ENCODE measurements at places on chromosomes 2 and 18. TPM values are rescaled to one million over a fixed set of nuclear protein-coding genes. Genes with fewer than 3 reads are reported as not detected.

GRCh38 chr2:240434728-240435456 lies 571 bp upstream of the GPC1 start:
- DNase-seq, result peak; percentile 95

DNA sequence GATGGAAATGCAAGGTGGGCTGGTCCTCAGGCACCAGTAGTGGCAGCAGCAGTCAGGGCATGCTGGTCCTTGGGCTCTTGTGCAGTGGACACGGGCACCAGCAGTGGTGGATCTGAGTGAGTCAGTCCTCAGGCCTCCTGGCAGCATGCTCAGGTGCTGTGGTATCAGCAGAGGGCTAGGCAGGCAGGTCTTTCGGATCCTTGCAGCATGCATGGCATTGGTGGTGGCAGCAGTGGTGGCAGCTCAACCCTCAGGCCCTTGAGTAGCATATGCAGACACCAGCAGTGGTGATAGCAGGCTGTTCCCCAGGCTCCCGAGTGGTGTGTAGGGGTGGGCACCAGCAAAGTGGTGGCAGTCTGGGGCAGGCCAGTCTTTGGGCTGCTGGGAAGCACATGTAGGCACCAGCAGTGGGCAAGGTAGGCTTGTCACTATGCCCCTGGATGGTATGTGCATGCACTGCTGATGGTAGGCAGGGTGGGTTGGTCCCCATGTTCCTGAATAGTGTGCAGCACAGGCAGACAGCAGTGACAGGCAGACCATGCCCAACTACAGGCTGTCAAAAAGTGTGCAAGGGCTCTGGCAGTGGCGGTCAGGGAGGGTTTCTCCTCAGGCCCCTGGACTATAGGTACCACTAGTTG lies 606.0 kb downstream of the ADCYAP1 start:
- DNase-seq, result no peak

GRCh38 chr2:208627110-208627884 lies 220.7 kb downstream of the PTH2R start:
- DNase-seq, result no peak

DNA sequence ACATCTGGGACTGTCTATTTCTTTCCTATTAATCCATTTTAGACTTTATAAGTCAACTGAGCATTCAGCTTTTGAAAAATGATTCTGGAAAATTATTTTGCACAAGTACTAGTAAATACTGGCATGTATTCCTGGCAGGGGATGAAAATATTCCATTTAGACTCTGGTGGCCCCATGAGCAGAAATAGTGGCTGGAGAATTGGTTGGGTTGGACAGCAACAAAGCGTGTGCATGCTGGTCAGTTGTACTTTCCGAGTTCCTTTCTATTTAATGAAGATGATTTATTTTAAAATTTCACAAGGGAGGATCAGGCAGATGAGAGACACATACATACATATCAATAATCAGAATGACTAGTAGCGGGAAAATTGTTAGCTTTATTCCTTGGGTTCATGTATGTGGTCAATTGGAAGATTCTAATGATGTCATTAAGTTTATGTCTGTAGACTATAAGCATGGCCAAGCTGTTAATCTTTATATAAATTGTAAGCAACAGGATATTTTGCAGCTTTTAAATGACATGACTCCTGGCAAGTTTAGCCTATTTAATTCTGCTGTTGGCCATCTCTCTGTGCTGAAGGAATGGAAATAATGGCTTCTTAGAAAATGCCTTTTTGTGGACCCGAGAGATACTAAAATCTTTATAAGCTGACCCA lies 541.6 kb downstream of the SLC4A3 start:
- no peak for DNase-seq

DNA sequence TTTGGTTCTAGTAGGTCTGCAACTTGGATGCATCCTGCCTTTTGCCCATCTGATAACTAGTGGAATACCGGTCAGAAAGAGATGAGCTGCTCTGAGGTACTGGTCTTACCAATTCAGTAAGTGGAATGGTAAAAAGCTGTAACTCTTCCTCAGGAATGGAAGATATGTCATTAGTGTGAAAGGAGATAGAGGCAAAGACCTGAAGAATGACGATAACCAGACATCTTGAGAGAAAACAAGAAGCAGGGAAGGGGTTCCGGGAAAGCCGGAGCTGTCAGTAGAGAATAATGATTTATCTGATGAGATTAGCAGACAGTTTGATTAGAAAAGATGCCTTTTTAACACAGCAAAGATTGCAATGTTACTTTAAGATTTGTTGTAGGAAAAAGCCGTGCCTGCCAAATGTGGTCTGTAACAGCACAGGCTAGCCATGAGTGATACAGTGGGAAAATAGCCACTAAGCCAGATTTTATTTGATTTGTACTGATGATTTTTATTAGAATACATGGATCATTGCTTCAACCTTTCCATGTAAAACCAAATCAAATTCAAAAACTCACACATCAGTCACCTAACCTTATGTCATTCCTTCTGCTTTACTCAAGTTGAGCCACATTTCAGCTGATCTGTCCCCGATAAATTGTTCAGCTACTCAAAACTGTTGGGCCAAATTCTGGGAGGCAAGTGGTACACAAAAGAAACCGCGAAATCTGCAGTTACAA lies 110.0 kb downstream of the TCF4 start:
- DNase-seq, result no peak

DNA sequence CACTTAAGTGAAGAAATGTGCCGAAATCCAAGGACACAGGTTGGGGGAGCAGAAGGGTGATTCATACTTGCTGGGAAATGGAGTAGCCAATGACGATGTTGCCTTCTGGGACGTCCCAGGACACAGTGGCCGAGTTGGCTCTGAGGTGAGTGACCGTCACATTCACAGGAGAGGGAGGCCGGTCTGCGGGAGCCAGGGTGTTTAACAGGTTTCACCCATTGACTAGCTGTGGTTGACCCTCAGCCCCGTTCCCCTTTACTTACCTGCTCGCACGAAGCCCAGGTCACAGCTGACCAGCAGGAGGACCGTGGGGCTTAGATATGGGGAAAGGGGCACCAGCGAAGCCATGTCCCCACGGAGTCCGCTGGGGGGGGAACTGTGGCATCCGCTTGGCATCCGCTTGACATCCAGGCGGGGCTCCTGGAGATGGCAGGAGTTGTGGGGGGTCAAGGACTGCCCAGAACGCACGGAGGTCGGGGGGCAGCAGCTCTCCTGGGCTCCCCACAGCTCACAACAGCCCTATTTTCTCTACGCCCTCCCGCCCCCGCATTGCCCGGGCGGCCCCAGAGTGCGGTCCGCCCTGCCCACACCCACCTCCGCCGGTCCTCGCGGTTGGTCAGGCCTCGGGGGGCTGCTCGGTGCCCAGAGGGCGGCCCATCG lies 586 bp downstream of the FNDC4 start:
- DNase-seq, result peak; percentile 77

- no peak for DNase-seq
Measured at GRCh38 chr2:36949845-36950244, 16.5 kb downstream of the STRN start.

The MC4R gene
- not detected for total RNA-seq

GRCh38 chr2:230525682-230526081 lies 109.7 kb downstream of the SP100 start:
- no peak for DNase-seq

The MC2R gene
- total RNA-seq, result not detected

- peak; percentile 82 for DNase-seq
Measured at GRCh38 chr2:113979191-113980128, 89.6 kb downstream of the ACTR3 start.

- peak; percentile 94 for DNase-seq
Measured at GRCh38 chr2:233331536-233331935, 22.8 kb upstream of the DGKD start.

DNA sequence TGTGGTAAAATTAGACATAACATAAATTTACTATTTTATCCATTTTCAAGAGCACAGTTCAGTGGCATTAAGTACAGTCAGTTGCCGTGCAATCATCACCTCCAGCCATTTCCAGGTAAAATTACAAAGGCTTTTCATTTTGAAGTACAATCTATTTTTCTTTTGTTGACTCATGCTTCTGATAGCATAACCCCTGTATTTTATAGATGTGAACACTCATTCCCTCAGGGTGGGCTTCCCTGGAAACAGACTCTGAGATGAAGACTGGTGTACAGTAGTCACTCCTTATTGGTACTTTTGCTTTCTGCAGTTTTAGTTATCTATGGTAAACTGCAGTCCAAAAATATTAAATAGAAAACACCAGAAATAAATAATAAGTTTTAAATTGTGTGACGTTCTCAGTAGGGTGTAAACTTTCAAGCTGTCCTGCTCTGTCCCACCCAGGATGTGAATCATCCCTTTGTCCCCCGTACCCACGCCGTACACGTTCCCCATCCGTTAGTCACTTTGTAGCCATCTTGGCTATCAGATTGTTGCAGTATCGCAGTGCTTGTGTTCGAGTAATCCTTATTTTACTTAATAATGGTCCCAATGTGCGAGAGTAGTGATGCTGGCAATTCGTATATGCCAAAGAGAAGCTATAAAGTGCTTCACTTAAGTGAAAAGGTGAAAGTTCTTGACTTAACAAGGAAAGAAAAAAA lies 41.1 kb upstream of the NAB1 start:
- no peak for DNase-seq

The RGPD3 gene
- 0.27 TPM for total RNA-seq

The LAMA1 gene
- total RNA-seq, result 2.1 TPM

The BOD1L2 gene
- total RNA-seq, result not detected
